ENCODE measurements at places on chromosomes 6 and 20.

GRCh38 chr6:22829070-22829469, 259.7 kb downstream of the HDGFL1 start:
- DNase-seq: no peak

DNA sequence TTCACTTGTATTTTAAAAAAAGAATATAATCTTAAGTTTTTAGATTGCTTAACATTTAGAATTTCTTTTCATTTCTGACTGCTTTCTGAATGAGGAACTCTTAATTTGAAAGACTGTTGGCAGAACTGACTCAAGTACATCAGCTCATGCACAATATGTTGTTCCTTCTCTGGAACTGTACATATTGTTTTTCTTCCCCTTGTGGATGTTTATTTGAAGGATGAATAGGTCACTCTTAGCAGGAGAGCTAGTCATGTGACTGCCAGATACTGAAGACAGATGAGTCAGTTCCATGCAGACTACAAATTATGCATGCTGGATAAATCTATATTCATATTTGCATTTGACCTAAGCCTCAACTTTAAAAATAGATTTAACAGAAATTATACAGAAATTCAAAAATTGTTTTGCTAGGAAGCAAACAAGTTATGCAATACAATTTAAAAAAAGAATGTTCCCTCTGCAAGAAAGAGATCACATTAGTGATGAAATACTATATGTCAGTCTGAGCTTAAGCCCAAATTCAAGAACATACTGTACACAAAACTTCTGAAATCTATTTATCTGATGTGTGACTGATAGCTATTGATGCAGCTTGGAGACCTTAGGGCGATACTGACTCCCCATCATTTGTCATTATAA, 1274.9 kb upstream of the GJE1 start:
- DNase-seq: peak; percentile 67

GRCh38 chr6:29696147-29697125, 15.5 kb upstream of the ZFP57 start:
- peak; percentile 9 for DNase-seq

GRCh38 chr6:143159001-143159400, 98.3 kb downstream of the AIG1 start:
- DNase-seq: no peak

DNA sequence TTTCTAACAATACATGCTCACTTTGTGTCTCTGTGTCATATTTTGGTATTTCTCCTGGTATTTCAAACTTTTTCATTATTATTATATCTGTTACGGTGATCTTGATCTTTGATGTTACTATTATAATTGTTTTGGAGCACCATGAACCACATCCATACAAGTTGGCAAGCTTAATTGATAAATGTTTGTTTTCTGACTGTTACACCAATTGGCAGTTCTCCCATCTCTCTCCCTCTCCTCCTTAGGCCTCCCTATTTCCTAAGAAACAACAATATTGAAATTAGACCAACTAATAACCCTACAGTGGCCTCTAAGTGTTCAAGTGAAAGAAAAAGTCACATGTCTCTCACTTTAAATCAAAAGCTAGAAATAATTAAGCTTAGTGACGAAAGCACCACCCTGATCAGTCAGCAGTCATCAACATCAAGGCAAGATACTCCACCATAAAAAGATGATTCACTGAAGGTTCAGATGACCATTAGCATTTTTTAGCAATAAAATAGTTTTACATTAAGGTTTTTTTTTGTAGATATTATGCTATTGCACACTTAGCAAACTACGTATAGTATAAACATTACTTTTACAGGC, 61.5 kb downstream of the IBTK start:
- DNase-seq: no peak

GRCh38 chr6:81613606-81614005, 138.9 kb downstream of the TENT5A start:
- peak; percentile 80 for DNase-seq

DNA sequence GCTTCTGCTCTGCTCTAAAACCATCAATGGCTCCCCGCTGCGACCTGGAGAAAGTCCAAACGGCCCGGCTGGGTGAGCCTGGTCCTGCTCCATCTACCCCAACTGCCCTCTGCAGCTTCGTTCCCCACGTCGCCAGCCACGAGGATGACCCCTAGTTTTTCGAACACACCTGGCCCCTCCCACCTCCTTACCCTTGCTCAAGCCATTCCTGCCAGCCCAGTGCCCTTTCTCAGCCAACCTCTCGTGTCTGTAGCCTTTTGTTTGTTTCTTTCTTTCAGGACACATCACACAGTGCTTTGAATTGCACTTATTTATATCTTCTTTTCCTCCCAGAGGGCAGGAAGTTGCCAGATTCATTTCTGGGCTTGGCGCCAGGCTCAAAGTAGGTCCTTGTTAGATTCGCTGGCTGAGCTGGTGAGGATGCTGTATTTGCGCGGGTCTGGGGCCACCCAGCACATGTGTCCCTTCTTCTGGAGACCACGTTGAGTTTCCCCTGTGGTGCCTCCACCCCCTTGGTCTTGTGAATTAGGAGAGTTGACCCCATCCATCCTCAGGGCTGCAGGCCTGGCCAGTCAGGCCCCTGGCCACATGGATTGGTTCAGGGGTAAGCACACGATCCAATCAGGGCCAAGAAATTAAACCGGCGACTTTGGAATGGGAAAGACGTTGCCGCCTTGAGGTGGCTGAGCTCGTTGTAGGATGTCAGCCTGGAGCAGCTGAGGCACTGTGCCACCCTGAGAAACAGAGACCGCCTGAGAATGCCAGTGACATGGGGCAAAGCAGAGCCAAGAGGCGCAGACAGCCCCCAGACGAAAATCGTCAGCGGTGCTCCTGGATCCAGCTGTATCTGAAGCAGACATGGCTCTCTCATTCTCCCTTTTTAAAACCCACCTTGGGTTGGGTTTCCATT, 156.0 kb downstream of the CEBPB start:
- DNase-seq: peak; percentile 80

DNA sequence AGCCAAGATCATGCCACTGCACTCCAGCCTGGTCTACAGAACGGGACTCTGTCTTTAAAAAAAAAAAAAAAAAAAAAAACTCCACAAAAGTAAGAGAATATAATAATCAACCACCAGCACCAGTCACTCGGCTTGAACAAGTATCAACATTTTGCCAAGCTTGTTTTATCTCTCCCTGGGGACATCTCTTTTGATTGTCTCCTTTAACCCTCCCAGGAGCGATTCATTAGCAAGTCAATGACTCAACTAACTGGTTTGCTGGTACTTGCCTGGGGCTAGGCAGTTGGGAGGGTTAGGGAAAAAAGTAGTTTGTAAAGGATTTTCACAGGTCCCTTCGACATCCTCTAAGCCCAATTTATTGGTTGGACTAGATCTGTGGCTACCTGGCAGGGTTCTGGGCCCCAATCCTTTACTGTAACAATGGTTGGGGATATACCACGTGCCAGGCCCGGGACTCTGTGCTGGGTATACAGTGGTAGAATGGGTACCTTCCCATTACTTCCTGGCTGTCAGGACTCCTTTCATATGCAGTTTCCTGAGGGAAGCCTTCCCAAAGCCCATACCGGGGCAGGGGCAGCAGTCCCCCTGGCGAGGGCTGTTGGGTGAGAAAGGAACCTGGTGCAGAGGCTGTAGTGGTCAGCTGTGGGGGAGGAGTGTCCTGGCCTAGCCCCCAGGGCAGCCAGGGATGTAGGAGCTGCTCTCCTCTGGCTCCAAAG, 12.2 kb downstream of the TGIF2 start:
- DNase-seq: peak; percentile 22

- DNase-seq: no peak
Observed at GRCh38 chr20:46120136-46120535, 2.0 kb downstream of the CD40 start.

GRCh38 chr6:162032620-162033019, 694.9 kb downstream of the PRKN start:
- no peak for DNase-seq

DNA sequence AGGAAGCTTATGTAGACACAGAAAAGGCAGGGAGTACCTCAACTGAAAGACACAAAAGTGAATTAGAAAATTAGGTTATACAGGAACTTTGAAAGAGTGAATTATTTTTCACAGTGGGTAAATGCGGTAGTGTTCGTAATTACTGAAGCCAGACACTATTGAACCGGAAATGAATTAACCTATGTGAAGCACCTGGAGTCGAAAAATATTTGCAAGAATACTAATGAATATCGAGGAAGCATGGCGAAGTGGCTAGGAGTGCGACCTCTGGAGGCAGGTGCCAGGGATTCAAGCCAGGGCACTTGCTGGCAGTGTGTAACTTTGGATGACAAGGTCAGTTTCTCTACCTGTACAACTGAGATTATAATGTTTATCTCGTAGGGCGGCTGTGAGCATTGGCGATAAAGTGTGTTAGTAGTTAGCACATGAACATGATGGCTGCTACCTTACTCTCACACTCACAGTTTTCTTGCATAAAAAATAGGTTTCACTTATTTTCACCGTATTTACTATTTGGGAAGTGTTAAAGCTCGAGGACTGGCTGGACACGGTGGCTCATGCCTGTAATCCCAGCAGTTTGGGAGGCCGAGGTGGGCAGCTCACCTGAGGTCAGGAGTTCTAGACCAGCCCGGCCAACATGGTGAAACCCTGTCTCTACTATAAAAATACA, 567 bp upstream of the SLC18B1 start:
- peak; percentile 24 for DNase-seq

- DNase-seq: no peak
Observed at GRCh38 chr6:30113003-30113759, at the start of gene TRIM31. TRIM31 (minus strand) TSS chr6:30113090; CDS start chr6:30112805, 285 bp downstream.

DNA sequence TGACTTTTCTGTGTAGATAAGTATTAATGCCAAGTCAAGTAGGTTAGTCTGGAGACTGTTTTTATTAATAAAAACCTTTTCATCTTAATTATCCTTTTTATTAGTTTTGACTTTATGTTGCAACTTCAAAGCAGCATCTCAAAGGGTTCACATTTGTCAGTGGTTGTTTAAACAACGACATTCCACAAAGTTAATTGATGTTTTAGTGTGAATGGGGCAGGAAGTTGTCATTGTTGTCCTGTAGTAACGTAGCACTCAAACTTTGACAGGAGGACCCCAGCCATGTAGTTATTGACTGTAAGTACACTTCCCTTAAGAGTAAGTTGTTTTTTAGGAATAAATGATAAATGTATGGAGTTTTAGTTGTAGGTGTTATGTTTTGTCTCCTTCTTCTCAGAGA, 11.3 kb downstream of the SLC16A10 start:
- DNase-seq: no peak

GRCh38 chr20:5279661-5280060, 37.1 kb downstream of the PROKR2 start:
- DNase-seq: no peak

GRCh38 chr20:38167851-38168760, 3.0 kb upstream of the TGM2 start:
- DNase-seq: peak; percentile 98

DNA sequence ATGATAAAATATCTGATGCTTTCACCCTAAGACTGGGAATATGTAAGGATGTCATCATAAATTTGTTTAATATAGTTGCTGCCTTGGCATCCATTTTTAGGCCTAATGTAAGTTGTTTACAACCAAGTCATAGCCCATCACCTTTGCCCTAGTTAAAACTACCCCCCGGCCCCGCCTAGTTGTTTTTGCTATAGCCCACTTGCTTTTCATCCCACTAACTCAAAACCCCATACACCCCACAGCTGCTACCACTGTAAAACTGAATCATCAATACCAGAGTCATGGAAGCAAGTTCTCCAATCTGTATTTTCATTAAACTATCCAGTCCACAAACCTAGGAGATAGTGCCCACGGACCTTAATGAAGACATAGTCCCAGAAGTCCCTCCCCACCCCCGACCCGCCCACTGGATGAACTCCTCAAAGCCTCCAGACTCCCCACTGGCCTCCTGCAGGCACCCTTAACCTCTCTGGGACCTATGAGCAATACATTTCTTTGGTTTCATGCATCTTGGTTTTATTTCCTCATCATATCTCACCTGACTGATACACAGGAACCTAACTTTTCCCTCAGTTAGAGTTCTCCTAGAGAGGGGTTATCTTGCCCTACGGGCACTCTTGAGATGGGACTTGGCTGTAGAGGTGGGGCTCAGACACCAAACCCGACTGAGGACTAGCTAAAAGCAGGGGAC, 12.5 kb upstream of the ZDHHC14 start:
- DNase-seq: no peak

- peak; percentile 47 for DNase-seq
Observed at GRCh38 chr6:13762611-13763441, 51.2 kb upstream of the RANBP9 start.

- no peak for DNase-seq
Observed at GRCh38 chr20:3934624-3935023, 45.4 kb downstream of the PANK2 start.

DNA sequence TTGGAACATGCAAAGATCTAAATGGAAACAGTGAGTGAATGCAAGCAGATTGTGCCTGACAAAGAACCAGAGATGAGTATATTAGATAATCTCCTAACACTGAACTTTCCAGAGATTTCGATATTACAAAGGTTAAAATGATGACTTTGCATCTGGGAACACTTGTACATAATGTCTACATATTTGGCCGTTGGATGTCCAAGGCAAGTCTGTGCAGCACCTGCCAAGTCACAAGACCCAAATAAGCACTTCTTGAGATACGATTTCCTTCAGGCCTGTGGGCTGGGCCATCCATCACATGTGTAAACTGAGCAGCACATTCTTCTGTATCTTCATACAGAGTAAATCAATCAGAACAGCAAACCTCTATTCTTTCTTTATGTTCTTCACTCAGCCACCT, 32.5 kb upstream of the SMLR1 start:
- no peak for DNase-seq

DNA sequence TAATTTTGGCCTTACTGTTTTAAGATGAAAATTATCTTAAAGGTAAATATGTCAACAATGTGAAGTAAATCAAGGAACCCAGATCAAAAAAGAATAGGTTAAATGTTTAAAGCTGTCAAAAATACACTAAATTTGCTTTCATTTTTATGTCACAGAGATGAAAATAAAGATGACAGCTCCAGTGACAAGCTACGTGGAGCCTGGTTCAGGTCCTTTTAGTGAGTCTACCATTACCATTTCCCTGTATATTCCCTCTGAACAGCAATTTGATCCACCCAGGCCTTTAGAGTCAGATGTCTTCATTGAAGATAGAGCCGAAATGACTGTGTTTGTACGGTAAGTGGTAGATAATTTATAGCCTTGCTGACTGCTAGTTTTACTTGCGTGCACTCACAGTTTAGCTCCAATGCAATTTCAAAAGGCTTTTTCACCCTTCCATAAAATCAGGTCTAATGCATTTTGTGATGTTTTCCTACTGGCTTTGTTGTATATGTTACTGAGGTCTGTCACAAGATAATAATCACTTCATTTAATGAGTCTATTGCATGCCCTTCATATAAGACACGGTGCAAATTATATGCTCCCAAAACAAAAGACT, 1.9 kb downstream of the HEBP2 start:
- no peak for DNase-seq

DNA sequence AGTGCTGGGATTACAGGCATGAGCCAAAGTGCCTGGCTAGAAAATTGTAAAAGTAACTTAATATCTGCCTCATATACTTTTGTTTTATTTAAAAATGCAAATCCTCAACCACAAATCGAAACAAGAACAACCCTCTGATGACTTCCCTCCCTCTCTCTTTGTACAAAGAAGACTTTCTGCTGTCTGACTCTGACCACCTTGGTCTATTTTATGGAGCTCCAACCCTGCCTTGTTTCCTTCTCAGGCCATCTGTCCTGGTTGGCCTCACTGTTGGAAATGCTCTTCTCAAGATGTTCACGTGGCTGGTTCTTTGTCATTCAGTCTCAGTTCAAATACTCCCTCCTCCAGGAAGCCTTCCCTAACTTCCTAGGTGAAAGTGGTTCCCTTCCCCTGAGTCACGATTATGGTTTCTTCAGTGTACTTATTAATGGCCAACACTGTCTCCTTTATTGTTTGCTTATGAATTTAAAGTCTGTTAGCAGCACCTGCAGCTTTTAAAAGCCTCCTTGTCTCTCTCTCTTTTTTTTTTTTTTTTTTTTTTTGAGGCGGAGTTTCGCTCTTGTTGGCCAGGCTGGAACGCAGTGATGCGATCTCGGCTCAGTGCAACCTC, 151.5 kb upstream of the SALL4 start:
- DNase-seq: no peak

Measured in NCI-H226 (cell line).